ENCODE measurements at places on chromosomes 4 and X.

DNA sequence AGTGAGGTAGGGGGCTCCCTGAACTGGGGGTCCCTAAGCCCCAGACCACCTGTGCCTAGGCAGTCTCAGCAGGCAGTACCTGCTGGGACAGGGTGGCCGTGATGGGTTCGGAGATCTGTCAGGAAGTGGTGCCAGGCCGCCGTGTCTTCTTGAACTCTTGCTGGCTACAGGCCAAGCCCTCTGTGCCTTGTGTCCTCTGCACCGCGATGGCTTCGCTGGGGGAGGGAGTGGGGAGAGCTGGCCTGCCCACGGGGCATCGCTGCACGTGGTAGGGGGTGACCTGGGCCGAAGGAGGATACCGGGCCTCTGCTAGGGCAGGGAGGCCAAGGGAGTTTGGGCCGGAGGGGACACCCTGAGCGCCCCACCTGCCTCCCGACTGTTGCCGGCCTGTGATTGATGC is 96.7 kb upstream of the NKX1-1 start:
- DNase-seq, result no peak

- no peak for DNase-seq
Measured at GRCh38 chr4:144955104-144955503, 142.9 kb downstream of the ANAPC10 start.

DNA sequence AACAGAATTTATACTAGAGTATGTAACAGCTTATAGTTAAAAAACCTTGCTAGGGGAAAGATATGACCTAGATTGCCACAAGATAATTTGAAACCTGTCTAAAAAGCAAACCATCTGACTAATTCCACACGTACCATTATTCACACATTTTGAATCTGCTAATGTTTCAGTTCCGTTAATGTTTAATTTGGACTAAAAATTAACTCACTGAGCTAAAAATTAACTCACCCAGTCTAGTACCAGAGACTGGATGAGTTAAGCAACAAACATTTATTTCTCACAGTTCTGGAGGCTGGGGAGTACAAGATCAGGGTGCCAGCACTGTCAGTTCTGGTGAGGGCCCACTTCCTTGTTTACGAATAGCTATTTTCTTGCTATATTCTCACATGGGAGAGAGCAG is 231.5 kb upstream of the DIAPH2 start:
- no peak for DNase-seq

DNA sequence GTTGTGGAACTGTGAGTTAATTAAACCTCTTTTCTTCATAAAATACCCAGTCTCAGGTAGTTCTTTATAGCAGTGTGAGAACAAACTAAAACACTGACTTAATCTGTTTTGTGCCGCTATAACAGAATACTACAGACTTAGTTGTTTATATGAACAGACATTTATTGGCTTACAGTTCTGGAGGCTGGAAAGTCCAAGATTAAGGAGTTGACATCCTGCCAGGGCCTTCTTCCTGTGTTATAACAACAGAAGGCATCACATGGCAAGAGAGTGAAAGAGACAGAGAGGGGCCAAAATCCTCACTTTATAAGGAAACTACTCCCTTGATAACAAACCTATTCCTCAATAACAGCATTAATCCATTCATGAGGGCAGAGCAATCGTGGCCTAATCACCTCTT is 42.5 kb upstream of the KCNIP4 start:
- DNase-seq, result no peak

GRCh38 chr4:94339779-94340178 is 2.9 kb downstream of the HPGDS start:
- DNase-seq, result peak; percentile 53

DNA sequence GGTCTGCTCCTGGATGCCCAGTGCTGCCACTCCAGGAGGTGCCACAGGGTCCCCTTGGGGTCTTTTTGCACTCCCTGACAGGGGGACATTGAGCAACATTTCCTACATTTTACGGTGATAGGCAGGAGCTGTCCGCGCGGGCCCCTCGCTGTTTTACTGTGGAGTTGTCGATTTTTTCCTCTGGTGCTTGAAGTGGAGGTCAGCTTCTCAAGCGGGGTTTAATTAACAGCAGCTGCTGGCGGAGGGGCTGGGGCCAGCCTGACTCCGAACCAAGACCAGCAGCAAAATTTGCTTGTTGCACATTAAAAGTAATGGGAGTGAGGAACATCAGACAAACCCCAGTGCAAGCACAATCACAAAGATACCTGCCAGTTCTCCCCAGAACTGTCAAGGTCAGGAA is 13.2 kb upstream of the SH3TC1 start:
- DNase-seq, result no peak

DNA sequence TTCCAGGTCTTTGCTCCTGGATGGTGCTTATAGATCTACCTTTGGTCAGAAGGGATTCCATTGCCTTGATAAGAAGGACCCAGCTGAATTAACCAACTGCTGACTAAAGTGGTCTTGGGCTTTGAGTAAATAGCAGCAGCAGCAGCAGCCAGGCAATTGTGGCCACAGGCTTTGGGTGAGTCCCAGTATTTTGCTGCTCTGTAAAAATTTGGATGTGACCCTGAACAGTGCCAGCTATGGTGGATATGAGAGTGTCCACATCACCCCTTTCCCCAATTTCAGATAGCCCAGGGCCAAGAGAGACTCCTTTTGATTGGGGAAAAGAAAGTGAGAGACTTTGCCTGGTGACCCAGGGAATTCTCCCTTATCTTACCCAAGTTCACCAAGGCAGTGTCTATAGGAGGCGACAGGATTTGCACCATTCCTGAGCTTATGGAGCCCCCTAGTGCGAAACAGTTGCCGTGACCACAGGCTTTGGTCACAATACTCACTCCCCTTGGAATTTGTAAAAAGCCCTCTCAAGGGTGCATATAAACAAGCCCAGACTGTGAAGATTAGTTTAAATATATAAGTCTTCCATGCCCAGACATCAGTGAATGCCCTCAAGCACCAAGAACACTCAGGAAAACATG is 518.0 kb downstream of the TMA16 start:
- peak; percentile 2 for DNase-seq

- DNase-seq, result no peak
Measured at GRCh38 chrX:153357877-153358276, 23.9 kb downstream of the ZNF275 start.

DNA sequence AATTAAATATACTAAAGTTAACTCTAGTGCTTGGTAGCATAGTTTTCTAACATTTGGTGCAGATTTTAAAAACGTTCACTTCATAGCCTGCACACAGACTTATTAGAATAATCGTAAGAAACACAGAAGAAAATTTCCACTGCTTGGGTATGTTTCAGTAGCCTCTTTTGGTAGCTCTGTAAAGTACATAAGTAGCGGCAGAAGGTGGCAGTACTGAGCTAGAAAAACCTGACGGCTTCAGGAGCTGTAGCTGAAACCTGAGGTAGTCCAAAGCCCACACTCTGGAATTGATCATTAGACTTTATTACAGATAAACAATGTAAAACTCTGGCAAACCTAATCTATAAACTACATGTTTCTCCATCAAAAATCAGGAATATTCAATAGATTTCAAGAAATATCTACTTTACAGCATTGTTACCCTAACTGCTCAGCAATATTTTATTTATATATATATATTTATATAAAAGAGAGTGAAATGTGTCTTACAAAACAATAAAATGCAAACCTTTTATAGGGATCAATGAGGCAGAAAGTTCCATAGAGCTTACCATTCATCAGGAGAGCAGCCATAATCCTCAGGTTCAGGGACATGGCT is 88.2 kb downstream of the ATP8A1 start:
- peak; percentile 76 for DNase-seq

DNA sequence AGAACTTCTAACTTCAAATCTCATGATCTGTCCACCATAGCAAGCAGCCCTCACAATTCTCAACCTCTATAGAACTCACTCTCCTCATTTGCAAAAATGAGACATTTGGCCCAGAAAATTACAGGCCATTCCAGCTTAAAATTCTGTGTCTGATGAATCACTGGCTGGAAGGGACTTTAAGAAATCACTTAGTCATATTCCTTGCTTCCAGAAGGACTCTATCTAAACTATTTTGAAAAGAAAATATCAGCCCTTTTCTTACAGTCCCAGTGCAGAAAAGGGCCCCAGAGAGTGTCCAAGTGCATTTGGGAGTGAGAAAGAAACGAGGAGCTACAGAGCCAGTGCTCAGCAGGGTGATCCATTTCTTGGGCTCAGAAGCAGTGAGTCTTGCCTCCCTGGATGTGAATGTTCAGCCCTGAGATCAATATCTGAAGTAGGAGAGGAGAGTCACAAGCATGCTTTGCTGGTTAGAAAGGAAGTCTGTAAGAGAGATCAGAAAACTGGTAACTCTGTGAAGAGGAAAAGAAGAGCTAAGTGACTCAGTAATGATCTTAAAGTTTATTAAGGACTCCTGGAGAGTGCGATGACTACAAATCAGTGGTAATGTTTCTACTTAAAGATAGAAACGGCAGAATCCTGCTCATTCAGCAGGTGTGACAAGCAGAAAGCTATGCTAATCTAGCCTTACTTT is 139.8 kb downstream of the PALLD start:
- no peak for DNase-seq

DNA sequence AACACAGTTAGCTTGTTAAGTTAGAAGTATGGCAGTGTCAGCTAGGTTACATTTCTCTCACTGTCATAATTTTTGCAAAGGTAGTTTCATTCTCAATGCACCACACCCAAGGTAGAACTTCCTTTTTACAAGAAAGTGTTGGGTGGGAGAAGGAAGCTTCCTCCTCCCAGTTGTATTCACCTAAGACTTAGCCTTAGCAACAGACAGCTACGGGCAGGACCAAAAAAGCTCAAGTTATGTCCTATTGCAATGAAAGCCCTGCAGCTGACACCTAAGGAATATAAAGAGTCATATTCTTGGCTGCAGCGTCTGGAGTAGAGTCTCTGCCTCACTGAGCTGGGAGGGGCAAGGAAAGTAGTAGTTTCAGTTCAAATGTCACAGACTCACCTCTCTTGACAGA is 25.1 kb upstream of the PRDM8 start:
- no peak for DNase-seq

DNA sequence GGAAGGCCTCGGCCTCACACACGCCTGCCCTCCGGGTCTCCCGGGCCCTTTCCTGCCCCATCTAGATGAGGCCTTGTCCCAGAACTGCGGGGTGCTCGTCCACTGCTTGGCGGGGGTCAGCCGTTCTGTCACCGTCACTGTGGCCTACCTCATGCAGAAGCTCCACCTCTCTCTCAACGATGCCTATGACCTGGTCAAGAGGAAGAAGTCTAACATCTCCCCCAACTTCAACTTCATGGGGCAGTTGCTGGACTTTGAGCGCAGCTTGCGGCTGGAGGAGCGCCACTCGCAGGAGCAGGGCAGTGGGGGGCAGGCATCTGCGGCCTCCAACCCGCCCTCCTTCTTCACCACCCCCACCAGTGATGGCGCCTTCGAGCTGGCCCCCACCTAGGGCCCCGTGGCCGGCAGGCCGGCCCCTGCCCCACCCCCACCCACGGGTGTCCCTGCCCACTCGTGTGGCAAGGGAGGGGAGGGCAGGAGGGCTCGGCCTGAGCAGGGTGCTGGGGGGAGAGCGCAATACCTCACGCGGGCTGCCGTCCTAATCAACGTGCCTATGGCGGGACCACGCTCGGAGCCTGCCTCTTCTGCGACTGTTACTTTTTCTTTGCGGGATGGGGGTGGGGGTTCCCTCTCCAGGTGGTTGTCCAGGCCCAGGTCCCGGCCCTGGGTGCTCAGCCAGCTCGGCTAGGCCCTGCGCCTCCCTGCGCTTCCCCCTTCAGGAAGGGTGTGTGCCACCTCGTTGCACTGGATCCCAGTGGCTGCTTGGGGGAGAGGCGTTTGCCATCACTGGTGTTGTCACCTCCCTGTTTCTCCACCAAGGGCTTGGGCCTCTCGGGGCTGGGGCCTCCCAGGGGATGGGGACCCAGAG is 3.1 kb downstream of the DUSP9 start:
- no peak for DNase-seq

DNA sequence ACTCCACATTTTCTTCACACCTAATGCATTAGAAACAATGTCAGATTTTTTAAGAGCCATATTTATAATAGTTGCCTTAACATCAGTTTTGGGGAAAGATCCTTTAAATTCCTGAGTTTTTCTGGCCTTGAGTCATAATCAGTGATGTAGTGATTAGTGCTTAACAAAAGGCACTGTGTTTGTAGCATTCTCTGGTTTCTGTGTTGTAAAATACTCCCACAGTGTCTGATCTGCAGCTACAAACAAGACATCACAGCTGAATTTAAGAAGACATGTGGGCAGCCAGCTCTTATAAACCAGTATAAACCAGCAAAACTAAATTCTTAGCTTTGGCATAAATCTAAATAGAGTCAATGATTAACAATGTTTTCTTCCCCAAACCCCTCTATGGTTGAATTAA is 233.8 kb downstream of the FSTL5 start:
- DNase-seq, result no peak

DNA sequence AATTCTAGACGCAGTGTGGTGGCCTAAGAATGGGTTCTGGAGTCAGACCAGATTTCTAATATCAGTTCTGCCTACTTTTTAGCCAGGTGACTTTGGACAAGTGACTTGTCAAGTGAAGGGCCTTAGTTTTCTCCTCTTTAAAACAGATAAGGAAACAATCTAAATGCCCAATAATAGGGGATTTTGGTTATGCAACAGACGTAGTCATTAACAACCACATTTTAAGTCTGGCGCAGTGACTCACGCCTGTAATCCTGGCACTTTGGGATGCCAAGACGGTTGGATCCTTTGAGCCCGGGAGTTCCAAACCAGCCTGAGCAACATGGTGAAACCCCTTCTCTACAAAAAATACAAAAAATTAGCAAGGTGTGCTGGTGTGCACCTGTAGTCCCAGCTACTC is 2.1 kb upstream of the ZMYM3 start:
- no peak for DNase-seq

Data from suppressor macrophage treated with lipopolysaccharide for 4 hours (primary cell).